Activated CD8-positive, alpha-beta memory T cell treated with anti-CD3 and anti-CD28 coated beads, Interleukin-2, amount 10 ng/mL, durations not matched to agents 7 days and 5 days (primary cell): ENCODE measurements at places on chromosomes 7 and 10.
A peak's percentile ranks its signal among the peaks of the same experiment; 100 is the strongest.

GRCh38 chr7:143295870-143296269, 7.7 kb downstream of the CASP2 start:
- no peak for DNase-seq

DNA sequence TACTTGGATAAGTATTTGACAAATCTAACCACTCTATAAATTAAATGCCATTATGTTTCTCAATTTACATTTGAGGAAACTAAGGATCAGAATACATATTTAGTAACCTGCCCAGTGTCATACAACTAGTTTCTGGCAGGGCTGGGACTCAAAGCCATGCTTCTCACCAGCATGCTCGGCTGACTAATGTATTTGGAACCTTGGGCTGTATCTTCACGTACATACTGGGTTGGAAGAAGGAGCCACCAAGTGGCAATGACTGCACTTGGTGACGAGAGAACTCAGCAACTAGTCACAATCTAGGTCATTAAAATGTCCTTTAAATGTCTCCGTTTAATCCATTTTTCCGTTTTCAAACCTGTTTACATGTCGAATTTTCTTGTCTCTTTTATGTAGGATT, 42.9 kb downstream of the CHRM2 start:
- no peak for DNase-seq

DNA sequence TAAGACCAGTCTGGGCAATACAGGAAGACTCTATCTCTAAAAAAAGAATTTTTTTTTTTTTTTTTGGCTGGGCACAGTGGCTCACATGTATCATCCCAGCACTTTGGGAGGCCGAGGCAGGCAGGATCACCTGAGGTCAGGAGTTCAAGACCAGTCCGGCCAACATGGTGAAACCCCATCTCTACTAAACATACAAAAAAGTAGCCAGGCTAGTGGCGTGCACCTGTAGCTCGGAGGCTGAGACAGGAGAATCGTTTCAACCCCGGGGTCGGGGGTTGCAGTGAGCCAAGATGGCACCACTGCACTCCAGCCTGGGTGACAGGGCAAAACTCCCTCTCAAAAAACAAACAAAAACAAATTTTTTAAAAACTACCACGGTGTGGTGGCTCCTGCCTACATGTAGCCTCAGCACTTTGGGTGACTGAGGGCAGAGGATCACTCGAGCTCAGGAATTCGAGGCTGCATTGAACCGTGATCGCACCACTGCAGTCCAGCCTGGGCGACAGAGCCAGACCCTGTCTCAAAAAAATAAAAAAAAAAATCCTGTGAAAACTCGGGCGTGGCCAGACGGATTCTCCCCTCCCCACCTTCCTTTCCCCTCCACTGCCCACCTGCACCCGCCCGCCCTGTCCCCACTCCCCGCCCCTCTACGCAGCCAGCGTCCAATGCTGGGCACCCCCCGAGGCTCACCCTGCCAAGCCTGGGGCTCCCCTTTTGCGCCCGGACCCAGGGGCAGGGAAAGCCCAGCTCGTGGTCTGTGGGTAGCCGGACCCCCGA, 745 bp upstream of the ORAI2 start:
- DNase-seq, result no peak

DNA sequence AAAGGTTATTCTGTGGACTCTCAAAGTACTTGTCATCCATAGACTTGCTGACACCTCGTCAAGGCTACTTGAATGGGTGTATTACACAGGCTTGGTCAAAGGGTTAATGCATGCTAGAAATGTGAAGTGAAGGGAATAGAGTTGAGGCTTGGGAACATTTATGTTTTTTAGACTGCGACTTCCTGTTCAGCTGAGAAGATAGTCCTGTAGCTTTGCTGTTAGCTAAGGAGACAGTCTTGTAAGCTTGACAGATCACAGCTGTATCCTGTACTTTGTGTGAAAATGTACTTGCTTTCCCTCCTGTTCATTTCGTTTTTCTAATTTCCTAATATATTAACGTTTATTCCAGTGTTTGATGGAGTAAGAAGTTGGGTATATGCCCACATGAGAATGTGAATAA, 52.1 kb downstream of the ADD3 start:
- DNase-seq, result no peak

- no peak for DNase-seq
Observed at GRCh38 chr10:20888620-20889330, 8.3 kb downstream of the NEBL start.

DNA sequence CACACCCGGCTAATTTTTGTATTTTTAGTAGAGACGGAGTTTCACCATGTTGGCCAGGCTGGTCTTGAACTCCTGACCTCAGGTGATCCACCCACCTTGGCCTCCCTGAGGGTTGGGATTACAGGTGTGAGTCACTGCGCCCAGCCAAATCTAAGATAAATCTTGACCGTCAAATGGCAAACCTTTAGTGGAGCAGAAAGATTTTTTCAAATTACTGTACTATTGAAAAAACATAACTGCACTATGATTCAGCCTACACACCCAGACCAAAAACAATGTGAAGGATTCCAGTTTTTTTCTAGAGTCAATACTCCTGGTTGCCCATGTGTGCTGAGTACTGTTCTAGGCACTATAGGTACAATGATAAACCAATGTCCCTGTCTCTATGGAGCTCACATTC, 33.9 kb upstream of the SVIL start:
- DNase-seq, result no peak

DNA sequence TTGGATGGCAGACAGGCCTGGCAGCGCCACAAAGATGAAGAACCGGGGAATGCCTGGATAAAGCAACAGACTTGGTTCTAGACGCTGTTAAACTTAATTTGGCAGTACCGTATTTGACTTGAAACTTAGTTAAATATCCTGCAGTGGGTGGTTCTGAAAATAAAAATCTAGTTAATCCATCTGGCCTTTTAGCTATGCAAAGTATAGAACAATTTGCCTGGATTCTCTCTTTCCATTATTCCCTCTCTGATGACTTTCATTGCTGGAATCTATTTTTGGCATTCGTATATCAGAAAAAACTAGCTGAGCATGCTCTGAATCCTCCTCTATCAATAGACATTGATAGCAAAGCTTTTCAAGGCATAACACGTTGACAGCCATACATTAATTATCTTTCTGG, 203.6 kb downstream of the MACC1 start:
- DNase-seq, result no peak

DNA sequence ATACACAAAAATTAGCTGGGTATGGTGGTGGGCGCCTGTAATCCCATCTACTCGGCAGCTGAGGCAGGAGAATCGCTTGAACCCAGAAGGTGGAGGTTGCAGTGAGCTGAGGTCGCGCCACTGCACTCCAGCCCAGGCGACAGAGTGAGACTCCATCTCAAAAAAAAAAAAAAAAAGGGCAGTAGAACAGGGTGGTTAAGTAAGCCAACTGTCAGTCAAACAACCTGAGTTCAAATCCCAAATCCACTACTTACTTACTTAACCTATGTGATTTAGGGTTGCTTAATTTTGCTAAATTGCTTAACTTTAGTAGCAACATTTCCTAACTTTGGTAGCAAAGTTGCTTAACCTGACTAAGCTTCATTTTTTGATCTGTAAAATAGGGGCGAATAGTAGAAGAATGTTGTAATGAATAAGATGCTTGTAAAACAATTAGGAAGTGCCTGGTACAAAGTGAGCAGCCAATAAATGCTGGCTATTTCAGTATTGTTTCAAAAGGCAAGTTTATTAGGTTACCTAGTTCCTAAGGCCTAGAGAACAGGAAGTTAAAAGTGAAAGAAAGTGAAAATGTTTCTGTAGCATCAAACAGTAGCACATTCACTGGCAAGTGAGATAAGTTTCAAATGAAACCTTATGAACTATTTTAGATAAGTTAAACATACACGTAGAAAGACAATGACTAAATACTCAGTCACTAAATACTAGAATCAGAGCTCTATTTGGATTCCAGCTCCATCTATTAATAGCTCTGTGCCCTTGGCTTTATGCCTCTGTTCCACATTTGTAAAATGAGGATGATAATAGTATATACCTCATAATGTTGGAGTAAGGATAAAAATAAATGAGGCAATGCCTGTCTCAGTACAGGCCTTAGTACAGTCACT, 64.3 kb downstream of the HOXA1 start:
- no peak for DNase-seq

- DNase-seq, result no peak
Observed at GRCh38 chr10:8103543-8103942, 49.1 kb downstream of the GATA3 start.

GRCh38 chr7:102981451-102981850, 68.7 kb downstream of the LRRC17 start:
- DNase-seq, result no peak

- no peak for DNase-seq
Observed at GRCh38 chr7:17815318-17815717, 125.0 kb downstream of the SNX13 start.

GRCh38 chr10:75616874-75617478, 185.6 kb downstream of the LRMDA start:
- DNase-seq, result no peak

- DNase-seq, result peak; percentile 72
Observed at GRCh38 chr7:142454862-142455261, 197.0 kb upstream of the PRSS58 start.

DNA sequence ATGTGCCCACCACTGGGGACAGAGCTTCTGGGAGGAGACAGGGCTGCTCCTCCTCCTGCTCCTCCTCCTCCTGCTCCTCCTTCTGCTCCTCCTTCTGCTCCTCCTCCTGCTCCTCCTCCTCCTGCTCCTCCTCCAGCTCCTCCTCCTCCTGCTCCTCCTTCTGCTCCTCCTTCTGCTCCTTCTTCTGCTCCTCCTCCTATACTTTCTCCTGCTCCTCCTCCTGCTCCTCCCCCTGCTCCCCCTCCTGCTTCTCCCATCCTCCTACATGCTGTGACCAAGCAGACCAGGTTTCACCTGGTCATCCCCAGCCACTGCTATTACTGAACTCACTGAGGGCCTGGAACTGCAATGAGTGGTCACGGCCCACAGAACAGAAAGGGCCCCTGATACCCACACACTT, 154.0 kb upstream of the PPP2R2D start:
- DNase-seq, result no peak

DNA sequence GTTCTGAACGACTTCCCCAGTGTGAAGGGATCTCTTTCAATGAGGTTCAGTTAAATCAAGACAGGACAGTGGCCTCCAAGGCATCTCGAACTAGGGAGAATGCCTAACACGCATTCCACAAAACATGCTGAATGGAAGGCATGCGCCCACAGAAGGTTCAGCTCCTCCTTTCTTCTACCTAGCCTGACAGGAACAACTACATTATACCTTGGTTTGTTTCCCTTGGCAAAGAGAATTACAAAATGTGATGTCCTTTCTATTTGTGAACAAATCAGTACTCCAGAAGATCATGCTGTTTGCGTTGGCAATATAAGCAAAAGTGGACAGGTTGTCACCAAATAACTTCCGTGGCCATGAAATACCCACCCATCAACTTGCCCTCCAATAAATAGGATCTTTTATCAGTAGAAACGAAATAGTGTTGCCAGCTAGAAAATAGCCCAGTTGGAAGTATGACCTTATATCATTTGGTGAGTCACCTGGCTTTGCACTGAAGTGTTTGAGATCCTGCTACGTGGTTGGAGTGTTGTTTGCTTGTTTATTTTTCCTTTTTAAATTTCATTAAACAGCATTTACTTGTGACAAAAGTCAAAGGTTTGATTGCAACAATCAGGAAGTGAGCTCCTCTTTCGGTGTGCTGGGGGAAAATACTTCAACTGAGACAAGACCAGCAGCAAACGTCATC, 117.0 kb upstream of the FAM204A start:
- DNase-seq, result no peak

GRCh38 chr10:1022413-1022812, 3.2 kb downstream of the IDI2 start:
- no peak for DNase-seq

DNA sequence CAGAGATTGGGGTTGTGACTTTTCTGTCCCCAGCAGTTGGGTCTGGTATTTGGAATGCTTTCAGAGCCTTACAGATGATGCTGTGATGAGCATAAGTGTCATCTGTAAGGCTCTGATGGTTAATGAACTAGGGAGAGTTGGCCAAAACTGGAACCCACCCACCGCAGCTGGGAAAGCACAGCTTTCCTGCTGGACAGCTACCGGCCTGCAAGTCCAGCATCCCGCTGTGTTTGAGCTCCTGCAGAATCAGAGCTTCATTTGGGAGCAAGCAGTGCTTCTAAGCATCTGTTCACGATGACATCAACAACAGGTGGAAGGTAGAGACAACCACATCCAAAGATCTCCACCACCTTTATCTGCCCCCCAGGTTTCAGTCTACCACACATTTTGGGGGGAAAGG, 11.7 kb downstream of the UCN3 start:
- DNase-seq, result no peak

DNA sequence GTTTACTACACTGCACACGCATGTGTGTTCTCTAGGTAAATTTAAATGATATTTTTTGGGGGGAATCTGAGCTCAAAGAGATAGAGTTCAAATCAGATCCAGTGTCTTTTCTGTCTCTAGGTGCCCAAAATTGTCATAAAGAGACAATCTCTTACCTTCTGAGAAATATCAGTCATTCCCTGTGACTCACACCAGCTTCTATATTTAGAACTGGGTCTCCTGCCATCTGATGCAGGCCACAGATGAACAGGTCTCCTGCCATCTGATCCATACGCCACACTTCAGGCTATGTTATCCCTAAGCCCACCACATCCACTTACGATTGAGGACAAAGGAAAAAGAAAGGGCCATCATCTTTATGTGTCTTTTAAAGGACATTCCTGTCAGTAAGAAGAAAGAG, 136.3 kb upstream of the LAMB4 start:
- no peak for DNase-seq

- DNase-seq, result peak; percentile 50
Observed at GRCh38 chr10:24617771-24618396, 105.8 kb downstream of the ARHGAP21 start.

DNA sequence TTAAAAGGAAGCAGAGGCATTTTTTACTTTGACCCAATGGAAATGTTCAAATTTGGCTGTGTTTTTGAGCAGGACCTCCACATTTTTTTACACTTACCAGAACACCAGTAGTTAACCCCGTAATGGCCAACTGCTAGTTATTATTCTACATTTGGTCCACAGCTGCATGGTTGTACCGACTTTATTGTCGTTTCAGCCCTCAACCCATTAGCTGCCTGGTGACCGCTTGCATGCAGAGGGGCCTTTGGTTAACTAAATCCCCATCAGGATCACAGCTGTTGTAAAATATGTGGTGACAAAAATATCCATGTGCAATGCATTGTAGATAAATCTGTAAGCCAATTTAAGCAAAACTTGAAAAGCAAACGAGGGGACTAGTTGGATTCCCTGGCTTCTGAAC, 342.2 kb upstream of the MEOX2 start:
- no peak for DNase-seq
